IPS DF 6.9 (cell line): ENCODE measurements at places on chromosomes 16 and 17.
A peak's percentile ranks its signal among the peaks of the same experiment; 100 is the strongest.

DNA sequence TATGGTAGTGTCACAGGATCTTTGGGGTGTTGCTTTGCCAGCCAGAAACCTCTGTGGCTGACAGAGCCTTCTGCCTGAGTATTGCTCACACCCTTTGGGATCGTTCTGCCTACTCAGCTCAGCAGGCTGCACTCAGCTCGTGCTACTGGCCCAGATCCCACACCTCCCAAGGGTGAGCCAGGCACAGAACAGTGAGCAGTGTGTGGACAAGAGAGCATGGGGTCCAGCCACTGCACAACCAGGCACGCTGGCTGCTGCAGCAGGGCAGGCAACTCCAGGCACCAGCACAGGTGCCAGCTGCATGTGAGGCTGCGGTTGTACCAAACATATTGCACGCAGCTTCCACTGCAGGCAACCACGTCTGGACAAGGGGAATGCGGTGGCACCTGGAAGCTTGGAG lies 84.9 kb downstream of the CYB561 start:
- H3K27ac ChIP-seq, result no peak overlapping the region
- no peak for DNase-seq
- H3K36me3 ChIP-seq, result no peaks in the 10 kb centered on the region
- no peaks in the 10 kb centered on the region for H3K4me1 ChIP-seq
- peak overlapping the region; percentile 9; the same call in 1 of the 2 replicates for H3K4me3 ChIP-seq

DNA sequence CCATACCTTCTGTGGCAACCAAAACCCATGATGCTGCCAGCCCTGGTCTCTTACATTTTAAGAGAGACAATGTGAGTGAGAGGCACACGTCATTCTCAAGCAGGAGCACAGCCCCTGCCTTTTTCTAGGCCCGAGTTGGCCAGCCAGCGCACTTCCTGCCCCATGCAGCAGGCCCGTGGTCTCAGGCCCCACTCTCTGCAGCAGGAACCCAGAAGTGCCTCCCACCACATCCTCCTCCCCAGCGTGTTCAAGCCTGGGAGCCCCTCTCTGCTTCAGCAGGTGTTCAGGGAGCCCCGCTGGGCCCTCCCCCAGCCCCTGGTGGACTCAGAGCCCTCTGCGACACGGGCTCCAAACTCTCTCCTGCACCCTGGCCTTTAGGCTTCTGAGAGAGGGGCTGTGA lies 30.5 kb downstream of the ITGAE start:
- DNase-seq, result no peak
- H3K4me3 ChIP-seq, result no peak overlapping the region
- H3K36me3 ChIP-seq, result no peaks in the 10 kb centered on the region
- no peaks in the 10 kb centered on the region for H3K27me3 ChIP-seq
- peaks cover 1% of the 10 kb centered on the region; the same call in 1 of the 2 replicates for H3K4me1 ChIP-seq

- H3K27ac ChIP-seq, result no peak overlapping the region
- no peak for DNase-seq
- H3K27me3 ChIP-seq, result no peaks in the 10 kb centered on the region
- no peaks in the 10 kb centered on the region for H3K4me1 ChIP-seq
Observed at GRCh38 chr16:17602678-17603077, 131.9 kb upstream of the XYLT1 start.

DNA sequence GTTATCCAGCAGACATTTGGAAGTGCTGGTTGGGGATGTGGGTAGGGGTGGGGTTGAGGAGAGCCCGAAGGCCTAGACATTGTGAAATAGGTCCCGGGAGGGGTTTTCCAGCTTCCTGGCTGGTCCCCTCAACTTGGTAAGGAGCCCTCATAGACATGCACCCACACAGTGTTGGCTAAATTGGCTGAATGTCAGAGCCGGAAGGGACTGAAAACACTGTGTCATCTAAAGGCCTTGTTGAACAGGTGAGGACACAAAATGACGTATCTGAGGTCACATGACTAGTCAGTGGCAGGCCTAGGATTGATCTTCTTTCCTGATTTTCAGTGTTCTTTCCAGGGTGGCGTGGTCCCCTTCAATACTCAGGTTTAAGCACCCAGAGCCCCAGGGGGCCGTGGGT lies 27.6 kb downstream of the ITGB3 start:
- no peak overlapping the region for H3K27ac ChIP-seq
- H3K36me3 ChIP-seq, result no peaks in the 10 kb centered on the region
- peaks cover 1% of the 10 kb centered on the region; the same call in 1 of the 2 replicates for H3K4me1 ChIP-seq
- no peak overlapping the region for H3K4me3 ChIP-seq

DNA sequence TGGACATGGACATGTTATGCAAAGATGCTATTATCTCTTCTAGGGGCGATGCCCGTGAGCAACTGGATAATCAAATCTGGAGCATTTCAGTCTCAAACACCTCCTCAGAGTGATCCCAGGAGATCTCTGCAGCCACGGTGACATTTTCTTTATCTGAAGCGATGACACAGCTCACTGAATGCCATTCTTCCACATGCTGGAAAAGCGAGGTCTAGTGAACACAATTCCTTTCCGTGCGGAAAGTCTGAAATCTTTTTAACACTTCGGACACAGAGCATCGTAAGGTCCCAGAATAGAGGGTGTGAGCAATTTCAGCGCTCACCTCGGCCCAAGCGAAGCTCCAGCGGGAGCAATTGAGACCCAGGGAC lies 531 bp upstream of the HASPIN start:
- no peak for DNase-seq
- no peaks in the 10 kb centered on the region for H3K4me1 ChIP-seq
- H3K27ac ChIP-seq, result no peak overlapping the region

GRCh38 chr17:78879635-78880186 lies 23.3 kb downstream of the CEP295NL start:
- no peaks in the 10 kb centered on the region for H3K27me3 ChIP-seq
- H3K4me1 ChIP-seq, result peaks cover 10% of the 10 kb centered on the region
- H3K27ac ChIP-seq, result no peak overlapping the region
- H3K4me3 ChIP-seq, result no peak overlapping the region
- H3K36me3 ChIP-seq, result no peaks in the 10 kb centered on the region

- peaks cover 2% of the 10 kb centered on the region; the same call in 1 of the 2 replicates for H3K4me1 ChIP-seq
- no peak overlapping the region for H3K4me3 ChIP-seq
Observed at GRCh38 chr16:85640254-85640558, 27.1 kb downstream of the GSE1 start.
